Activated T-helper 1 cell treated with anti-CD3 and anti-CD28 coated beads, Interleukin-12 subunit alpha, Interleukin-12 subunit beta, Interleukin-2, Interleukin-4 antibody, amounts not matched to agents 30 ng/mL and 10 ng/mL and 1 ng/mL, durations not matched to agents 14 hours and 24 hours and 36 hours (primary cell): ENCODE measurements at places on chromosomes 7 and 10.

- H3K36me3 ChIP-seq = peaks cover 8% of the 10 kb centered on the region
- H3K27me3 ChIP-seq = no peaks in the 10 kb centered on the region
- peaks cover 7% of the 10 kb centered on the region for H3K4me1 ChIP-seq
- no peak for DNase-seq
- H3K4me3 ChIP-seq = no peak overlapping the region
- no peak overlapping the region for H3K27ac ChIP-seq
These were observed 9.4 kb downstream of the CLDN12 start for GRCh38 chr7:90412458-90413184.

DNA sequence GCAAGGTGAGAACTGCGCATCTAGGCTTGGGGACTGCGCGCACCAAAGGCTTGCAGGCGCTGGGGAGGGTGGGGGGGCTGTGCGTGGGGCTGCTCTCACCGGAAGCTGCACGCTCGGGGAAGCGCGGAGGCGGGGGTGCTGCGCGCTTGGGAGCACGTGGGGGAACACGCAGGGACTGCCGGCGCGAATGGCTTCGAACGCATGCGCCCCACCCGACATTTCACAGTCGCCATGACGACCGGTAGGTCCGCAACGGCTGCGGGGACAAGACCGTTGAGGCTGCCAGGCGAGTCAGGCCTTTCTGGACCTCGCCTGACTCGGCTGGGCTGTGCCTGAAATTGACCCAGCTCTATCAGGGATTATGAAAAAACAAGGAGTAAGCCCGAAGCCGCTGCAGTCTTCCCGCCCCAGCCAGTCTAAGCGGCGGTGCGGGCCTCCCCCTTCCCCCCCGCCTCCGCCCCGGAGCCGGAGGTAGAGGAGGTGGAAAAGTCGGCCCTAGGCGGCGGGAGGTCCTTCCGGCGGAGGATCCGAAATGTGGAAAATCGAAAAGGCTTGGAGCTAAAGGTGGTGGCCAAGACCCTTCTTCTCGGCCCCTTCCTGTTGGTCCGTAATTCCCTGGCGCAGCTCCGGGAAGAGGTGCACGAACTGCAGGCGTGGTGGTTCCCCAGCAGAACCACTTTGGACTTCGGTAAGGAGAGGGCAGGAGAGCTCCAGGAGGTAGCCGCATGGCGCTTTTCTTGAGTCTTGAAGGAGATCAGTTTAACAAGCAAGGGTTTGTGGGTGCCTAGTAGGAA is 34.9 kb upstream of the STEAP1 start:
- H3K36me3 ChIP-seq = no peaks in the 10 kb centered on the region
- H3K4me3 ChIP-seq = peak overlapping the region; percentile 61
- peaks cover 28% of the 10 kb centered on the region for H3K27me3 ChIP-seq
- no peaks in the 10 kb centered on the region for H3K4me1 ChIP-seq
- no peak overlapping the region for H3K27ac ChIP-seq

- no peaks in the 10 kb centered on the region for H3K36me3 ChIP-seq
- peaks cover 9% of the 10 kb centered on the region for H3K27me3 ChIP-seq
- no peak for DNase-seq
- H3K4me1 ChIP-seq = no peaks in the 10 kb centered on the region
- H3K27ac ChIP-seq = no peak overlapping the region
These were observed 10.9 kb downstream of the GPR37 start for GRCh38 chr7:124754576-124755268.

DNA sequence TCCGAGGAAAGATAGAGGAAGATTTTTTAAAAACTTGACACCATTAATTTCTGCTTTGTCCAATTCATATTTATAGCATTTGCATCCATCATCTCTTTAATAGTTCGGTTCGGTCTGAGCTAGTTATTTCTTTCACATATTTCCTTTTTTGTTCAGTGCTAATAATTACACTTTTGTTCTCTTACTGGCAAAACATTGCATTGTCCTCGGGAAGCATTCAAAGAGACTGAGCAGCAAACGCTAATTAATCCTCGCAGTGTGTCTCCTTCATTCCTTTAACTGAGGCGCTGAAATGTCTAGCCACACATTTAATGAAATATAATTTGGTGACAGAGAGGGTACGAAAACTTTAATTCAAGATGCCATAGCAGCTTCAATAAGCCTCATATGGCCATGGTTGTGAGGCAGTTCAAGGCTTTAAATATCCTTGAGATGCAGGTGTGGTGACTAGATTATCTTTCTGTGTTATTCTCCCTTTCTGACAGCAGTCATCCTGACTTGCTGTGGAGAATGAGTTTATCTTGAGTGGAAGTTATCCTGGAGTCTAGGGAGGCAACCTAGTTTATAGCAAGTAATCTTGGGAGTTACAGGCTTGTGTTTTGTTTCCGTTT is 431.4 kb downstream of the SDK1 start:
- H3K4me3 ChIP-seq = no peak overlapping the region

GRCh38 chr10:88372051-88372715 is 210.9 kb downstream of the RNLS start:
- no peak overlapping the region for H3K27ac ChIP-seq
- no peaks in the 10 kb centered on the region for H3K27me3 ChIP-seq
- no peaks in the 10 kb centered on the region for H3K4me1 ChIP-seq
- no peak overlapping the region for H3K4me3 ChIP-seq
- no peak for DNase-seq

GRCh38 chr7:155961241-155962190 is 149.3 kb upstream of the SHH start:
- no peak for DNase-seq
- peaks cover 20% of the 10 kb centered on the region for H3K4me1 ChIP-seq
- H3K36me3 ChIP-seq = peaks cover 1% of the 10 kb centered on the region
- H3K27ac ChIP-seq = no peak overlapping the region
- H3K27me3 ChIP-seq = peaks cover 10% of the 10 kb centered on the region

DNA sequence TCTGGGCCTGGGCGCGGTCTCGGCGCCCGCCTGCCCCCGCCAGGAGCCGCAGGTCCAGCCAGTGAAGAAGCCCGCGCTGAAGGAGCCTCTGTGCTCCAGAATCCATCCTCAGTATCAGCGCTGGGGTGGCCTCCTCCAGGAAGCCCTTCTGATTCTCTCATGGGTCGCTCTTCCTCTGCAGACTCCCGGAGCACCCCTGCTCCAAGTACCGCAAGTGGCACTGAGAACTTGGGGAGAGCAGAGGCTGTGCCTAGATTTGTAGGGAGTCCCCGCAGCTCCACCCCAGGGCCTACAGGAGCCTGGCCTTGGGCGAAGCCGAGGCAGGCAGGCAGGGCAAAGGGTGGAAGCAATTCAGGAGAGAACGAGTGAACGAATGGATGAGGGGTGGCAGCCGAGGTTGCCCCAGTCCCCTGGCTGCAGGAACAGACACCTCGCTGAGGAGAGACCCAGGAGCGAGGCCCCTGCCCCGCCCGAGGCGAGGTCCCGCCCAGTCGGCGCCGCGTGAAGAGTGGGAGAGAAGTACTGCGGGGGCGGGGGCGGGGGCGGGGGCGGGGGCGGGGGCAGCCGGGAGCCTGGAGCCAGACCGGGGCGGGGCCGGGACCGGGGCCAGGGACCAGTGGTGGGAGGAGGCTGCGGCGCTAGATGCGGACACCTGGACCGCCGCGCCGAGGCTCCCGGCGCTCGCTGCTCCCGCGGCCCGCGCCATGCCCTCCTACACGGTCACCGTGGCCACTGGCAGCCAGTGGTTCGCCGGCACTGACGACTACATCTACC is at the start of gene ALOX5:
Gene ALOX5 (plus strand): TSS at position 641 of the 774 bp plus-strand sequence. CDS start 64 bp downstream, at position 705.
- peaks cover 37% of the 10 kb centered on the region for H3K4me1 ChIP-seq
- peak within 1 kb of the TSS; percentile 67 for H3K27ac ChIP-seq
- DNase-seq = peak; percentile 48
- H3K4me3 ChIP-seq = peak within 1 kb of the TSS; percentile 87
- peaks cover 59% of the 10 kb centered on the region for H3K27me3 ChIP-seq

GRCh38 chr10:5888843-5889623 is 660 bp downstream of the ANKRD16 start:
- H3K36me3 ChIP-seq = peaks cover 21% of the 10 kb centered on the region
- peak overlapping the region; percentile 91 for H3K4me3 ChIP-seq
- H3K4me1 ChIP-seq = peaks cover 44% of the 10 kb centered on the region
- peak overlapping the region; percentile 69 for H3K27ac ChIP-seq
- peak; percentile 46 for DNase-seq

DNA sequence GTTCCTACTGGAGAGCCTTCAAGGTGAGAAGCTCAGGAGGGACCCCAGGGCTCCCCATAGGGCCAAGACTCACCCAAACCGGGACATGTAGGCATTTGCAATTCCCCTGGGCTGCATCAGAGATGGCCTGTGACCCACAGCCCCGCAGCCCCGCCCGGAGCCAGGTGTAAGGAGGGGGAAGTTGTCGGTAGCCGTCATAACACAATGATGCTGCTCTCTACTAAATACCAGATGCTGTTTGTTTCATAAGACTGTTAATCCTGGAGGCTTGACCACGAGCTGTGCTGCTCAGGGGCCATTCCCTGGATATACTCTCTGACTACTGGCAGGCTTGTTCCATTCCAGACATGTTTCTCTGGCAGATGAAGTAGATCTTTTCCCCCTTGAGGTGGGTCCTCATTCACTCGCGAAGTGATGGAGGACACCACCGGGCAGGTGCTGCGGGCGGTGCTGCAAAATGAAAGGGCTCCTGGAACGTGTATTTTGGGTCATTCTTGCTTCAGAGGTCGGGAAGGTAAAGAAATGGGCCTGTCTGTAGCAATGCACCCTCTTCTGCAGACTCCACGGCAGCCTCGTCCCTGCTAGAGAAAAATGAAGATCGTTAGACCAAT is 61.1 kb downstream of the MKI67 start:
- no peak for DNase-seq
- H3K27me3 ChIP-seq = no peaks in the 10 kb centered on the region
- H3K4me1 ChIP-seq = peaks cover 63% of the 10 kb centered on the region
- H3K36me3 ChIP-seq = peaks cover 69% of the 10 kb centered on the region
- peak overlapping the region; percentile 93 for H3K27ac ChIP-seq

- no peak overlapping the region for H3K27ac ChIP-seq
- H3K27me3 ChIP-seq = no peaks in the 10 kb centered on the region
- H3K4me1 ChIP-seq = peaks cover 23% of the 10 kb centered on the region
These were observed 3.2 kb upstream of the LAT2 start for GRCh38 chr7:74206589-74207120.
